ENCODE measurements at places on chromosomes 13 and 19.

- DNase-seq, result peak; percentile 33
These were observed 25.1 kb upstream of the KCTD15 start for GRCh38 chr19:33771384-33772101.

DNA sequence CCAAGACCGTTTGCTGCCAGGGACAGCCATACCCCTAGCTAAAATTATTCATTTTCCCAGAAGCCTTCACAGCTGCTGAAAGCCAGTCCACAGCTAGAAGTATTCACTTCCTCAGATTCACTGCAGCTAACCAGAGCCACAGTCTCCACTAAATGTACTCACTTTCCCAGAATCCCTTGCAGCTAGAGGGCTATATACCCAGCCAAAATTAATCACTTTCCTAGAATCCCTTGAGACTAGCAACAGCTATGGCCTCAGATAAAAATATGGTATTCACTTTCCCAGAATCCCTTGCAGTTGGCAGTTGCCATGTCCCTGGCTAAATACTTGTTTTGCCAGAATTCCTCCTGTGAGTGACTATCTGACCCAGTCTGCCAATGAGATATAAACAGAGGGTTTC is 13.8 kb upstream of the MEIS3 start:
- no peak for DNase-seq

DNA sequence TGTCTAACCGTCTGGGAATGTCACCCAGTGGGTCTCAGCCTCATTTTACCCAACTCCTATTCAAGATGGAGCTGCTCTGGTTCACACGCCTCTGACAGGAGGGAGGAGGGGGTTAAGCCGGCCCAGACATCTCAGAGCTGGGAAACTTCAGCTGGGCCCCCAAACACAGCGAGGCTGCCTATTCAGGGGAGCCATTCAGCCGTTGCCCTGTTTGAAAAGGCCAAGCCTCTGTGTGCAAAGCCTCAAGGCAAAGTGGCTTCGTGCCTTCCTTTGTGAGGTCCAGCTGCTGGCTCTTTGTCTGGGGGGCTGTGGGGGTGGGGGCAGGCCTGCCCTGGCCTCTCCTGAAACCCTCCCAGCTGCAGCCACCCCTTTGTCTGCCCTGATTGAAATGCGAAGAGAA is 147.4 kb downstream of the PTPRS start:
- no peak for DNase-seq

GRCh38 chr19:42254850-42255765 is at the start of gene ERF:
TSS of gene ERF (minus strand) at chr19:42255128. CDS start at chr19:42254999, 129 bp downstream.
- DNase-seq, result peak; percentile 90

DNA sequence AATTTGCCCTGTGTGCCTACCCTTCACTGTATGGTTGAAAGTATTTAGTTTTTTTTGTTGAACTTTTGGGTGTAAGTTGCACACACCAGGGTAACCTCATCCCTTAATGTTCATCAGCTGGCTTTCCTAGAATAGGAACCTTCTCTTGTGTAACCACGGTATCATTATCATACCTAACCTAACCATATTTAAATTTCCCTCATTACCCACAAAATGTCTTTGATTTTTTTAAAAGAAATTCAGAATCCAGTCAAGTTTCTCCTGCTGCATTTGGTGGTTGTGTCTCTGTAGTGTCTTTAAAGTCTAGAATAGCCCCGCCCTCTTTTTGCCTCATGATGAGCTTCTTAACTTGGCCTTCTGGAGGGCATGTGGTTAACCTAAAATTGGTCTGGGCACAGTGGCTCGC is 80.3 kb downstream of the RYR1 start:
- DNase-seq, result no peak

GRCh38 chr19:29587518-29587986 is 18.5 kb upstream of the POP4 start:
- peak; percentile 48 for DNase-seq

DNA sequence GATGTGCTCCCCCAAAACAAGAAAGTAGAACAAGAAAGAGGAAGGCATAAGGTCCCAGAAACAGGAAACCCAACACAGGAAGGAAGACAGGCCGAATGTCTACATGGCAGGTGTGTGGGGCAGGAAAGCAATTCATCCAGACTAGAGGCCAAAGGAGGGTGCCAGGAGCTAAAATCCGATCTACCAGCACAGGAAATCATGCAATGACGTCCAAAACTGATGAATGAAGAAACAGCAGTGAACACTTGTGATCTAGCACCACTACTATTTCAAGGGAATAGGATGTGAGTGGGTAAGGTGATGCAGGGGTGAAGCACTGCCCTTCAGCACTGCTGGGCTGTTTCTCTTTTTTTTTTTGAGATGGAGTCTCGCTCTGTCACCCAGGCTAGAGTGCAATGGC is 59.1 kb downstream of the DOCK9 start:
- no peak for DNase-seq

DNA sequence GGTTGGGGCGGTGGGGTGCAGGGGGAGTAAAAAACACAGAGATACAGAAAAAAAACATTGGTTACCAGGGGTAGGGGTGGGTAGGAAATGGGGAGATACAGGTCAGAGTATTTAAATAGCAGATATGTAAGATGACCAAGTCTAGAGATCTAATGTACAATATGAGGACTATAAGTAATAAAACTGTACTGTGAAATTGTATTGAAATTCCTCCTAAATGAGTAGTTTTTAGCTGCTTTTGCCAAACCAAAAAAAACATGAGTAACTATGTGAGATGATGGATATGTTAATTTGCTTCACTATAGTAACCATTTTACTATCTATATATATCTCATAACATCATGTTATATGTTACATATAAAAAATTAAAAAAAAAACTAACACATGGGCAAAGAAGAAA is 29.6 kb downstream of the VWA8 start:
- no peak for DNase-seq

GRCh38 chr19:54035215-54036178 is 28.2 kb downstream of the VSTM1 start:
- DNase-seq, result no peak

DNA sequence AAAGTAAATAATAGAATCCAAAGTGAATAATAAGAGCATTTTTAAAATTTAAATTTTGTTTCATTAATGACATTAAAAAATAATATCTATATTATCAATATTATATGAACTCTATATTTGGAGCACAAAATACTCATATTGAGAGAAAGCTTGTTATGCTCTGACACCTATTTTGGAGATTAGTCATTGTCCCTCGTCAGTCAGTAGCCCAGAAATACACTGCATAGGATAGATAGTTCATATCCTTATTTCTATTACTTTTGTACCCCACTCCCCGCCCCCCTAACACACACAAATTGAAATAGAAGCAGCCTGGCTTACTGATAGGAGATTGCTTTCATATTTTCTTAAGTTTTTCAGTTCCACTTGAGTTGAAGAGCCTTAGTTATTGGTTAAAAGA is 652.8 kb downstream of the PCDH9 start:
- DNase-seq, result no peak

- no peak for DNase-seq
These were observed 5.0 kb downstream of the NFILZ start for GRCh38 chr19:8635422-8635821.
